ENCODE measurements at places on chromosomes 7 and 10.

GRCh38 chr7:38448584-38449234, 175.3 kb upstream of the TARP start:
- no peak for DNase-seq

DNA sequence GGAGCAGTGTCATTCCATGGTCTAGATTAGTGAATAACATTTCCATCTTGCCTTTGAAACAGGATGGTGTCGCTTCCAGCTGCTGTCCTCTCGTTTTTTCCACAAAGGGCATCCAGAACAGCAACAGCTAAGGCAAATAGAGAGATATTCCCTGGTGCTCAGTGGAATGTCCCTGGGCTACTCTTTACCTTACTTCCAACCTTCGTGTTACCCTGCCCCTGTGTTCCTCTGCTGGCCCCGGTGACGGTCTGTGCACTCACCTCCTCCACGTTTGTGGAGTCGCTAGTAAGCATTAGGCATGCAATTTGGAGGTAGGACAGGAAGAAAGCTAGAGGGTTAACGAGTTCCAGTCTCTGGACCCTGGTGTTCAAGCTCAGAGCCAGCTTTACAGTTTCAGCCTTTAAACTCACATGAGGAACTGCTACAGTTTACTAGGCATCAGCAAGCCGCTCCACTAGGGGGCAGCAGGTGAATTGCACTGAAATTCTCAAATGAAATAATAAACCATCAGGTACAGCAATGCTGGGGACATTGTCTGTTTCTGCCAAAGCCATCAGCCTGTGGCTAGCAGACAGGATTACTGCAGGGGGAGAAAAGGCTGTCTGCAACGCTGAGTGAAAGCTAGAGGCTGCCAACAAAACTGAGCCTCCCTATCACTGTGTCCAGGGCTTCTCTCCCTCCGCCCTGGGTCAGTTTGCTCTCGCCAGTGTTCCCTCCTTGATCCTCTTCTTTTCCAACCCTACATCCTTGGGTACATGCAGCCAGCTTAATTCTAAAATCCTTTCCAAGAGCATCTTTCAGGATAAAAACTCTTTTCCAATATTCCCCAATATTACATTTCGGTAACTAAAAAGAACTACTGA, 9.0 kb downstream of the MRPL32 start:
- peak; percentile 68 for DNase-seq

- DNase-seq: peak; percentile 31
These were observed 581 bp downstream of the PTPRZ1 start for GRCh38 chr7:121873289-121874194.

DNA sequence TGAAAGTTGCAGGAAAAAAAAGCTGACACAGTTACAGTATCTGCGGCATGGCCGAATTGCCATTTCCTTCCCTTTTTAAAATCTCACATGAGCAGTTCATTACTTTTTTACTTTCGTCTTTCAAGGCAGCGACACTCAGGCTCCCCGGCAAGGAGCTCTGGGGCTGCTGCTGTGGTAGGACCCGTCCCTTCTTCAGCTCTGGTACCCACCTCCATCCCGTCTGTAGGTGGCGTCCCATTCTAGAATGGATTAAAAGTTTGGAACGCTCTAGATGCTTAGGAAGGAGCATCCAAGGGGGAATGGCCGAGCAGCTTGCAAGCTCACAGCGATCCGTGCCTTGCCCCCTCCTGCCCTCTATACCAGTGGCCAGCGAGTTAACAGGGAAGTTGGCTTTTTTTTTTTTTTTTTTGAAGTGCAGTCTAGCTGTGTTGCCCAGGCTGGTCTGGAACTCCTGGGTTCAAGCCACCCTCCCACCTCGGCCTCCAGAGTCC, 22.8 kb upstream of the TTYH3 start:
- DNase-seq: peak; percentile 52

GRCh38 chr7:81236560-81236959, 317.7 kb upstream of the SEMA3C start:
- no peak for DNase-seq

DNA sequence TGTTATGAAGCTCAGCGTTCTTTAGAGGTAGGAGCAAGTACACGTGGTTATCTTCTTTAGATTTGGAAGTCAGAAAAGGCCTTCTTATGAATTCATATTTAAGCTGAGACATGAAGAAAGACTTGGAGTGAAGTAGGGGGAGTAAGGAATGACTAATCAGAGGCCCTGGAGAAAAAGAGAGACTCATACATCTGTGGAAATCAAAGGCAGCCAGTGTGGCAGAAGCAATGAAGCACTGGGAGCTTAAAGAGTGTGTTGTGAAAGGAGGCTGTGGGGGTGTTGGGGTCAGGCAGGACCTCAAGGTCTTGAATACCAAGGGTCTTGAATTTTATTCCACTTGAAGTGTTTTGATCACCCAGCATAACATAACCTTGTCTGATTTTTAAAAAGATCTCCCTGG, 35.7 kb upstream of the FGL2 start:
- DNase-seq: no peak

DNA sequence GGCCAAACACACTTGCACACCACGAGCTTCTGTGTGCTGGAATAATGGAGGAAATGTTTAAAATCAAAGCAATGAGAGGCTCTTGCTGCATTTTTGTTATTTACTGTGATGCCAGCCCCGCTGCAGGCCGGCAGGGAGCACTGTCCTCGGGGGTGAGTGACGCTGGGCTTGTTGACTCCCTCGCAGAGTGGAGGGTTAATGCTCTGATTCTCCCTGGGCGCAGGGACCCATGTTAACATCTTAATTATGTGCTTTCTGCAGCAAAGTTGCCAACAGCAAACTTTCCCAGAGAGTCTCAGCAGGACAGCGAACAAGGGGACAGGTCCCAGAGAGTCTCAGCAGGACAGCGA, 22.9 kb downstream of the SCART1 start:
- DNase-seq: peak; percentile 31

GRCh38 chr10:116538456-116538855, 7.3 kb upstream of the PNLIP start:
- DNase-seq: no peak

- no peak for DNase-seq
These were observed 20.8 kb upstream of the OR2A5 start for GRCh38 chr7:144027974-144028373.

DNA sequence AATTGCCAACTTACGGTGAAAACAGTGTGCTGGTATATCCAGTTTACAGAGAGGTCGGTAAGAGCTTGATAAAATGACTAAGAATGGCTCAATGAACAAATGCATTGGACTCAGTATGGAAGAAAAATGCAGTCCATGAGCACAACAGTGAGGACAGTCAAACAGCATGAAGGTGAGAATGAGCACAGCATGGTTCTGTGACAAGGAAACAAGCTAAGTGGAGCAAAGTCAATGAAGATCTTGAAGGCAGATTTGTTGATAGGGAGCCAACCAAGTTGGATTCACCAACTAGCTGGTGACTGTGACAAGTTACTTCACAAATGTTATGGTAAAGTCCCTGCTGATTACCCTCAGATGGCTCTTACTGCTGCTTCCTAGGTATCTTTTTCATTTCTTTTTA, 75.9 kb downstream of the SHOC2 start:
- DNase-seq: no peak

DNA sequence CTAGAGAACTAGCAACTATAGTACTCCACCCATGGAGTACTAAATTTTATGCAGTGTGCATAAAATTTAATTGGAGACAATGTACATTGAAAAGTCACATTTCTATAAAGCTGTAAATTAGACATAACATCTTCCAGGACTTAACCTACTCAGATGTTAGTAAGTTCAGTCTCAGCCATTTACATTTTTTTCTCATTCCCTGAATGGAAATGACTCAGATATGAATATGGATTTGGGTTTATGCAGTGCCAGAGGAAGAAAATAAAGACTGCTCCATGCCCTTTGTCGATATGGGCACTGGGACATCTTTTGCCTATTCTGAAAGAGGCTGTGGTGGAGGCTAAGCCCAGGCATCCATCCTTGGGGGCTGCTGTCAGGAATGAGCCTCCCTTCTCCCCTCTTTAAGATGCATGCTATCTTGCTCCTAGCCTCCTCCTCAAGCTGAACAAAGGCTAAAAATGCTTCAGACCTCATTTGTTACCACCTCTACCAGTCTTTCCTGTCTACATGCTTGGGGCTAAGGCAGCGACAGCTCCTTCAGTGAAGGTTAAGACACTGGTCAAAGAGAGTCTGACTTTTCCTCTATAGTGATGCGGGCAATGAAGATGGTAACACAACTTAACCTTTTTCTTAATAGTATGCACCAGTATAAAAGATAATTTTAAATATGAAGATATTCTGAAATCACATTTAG, 486.8 kb upstream of the ANKRD30A start:
- no peak for DNase-seq

DNA sequence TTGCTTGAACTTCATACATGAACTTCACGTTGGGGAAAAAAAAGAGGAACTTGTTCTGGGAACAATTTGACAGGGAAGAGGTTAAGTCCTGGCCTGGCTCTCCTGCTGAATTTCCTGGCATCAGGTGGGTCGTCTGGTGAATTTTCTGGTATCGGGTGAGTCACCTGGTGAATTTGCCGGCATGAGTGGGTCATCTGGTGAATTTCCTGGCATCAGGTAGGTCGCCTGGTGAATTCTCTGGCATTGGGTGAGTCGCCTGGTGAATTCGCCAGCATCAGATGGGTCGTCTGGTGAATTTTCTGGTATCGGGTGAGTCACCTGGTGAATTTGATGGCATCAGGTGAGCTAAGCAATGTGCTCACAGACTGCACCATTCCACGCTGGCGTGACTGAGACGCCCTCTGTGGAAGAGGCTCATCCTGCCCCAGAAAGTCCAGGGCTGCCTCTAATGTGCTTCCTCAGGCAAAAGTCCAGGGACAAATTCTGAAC, 255.4 kb downstream of the TCERG1L start:
- DNase-seq: no peak

DNA sequence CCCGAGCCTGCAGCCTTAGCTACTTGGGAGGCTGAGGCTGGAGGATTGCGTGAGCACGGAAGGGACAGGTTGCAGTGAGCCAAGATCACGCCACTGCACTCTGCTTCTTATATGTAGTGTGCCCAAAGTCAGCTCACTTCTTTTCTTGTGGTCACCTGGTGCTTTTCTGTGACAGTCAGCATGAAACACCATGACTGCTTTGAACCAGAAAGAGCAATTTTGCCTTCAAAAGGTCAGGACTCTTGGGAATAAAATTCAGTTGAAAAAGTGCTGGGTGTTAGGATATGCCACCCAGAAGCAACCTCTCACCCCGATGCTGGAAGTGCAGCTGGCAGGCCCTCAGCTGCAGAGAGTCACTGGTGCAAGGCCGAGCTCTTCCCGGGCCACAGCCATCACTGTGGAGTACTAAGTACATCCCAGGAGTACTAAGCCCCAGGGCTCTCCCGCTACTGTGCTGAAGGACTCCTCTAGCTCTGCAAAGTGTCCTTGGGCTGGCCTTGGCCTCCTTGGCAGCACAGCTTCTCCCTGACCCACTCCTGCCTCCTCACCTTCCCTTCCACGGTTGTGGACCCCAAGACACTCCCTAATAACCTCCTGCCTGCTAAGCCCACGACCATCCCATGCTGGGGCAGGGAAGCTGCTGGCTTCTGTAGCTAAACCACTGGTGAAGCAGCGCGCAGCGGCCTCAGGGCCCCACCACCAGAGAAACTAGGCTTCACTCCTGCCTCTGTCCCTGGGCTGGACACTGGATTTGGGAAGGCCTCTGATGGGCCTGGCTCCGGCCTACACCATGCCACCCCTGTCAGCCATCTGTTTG, 17.6 kb upstream of the GDI2 start:
- no peak for DNase-seq

GRCh38 chr7:75808106-75808505, 5.5 kb downstream of the CCL24 start:
- no peak for DNase-seq

GRCh38 chr10:29784175-29784773, 149.5 kb upstream of the SVIL start:
- peak; percentile 16 for DNase-seq

DNA sequence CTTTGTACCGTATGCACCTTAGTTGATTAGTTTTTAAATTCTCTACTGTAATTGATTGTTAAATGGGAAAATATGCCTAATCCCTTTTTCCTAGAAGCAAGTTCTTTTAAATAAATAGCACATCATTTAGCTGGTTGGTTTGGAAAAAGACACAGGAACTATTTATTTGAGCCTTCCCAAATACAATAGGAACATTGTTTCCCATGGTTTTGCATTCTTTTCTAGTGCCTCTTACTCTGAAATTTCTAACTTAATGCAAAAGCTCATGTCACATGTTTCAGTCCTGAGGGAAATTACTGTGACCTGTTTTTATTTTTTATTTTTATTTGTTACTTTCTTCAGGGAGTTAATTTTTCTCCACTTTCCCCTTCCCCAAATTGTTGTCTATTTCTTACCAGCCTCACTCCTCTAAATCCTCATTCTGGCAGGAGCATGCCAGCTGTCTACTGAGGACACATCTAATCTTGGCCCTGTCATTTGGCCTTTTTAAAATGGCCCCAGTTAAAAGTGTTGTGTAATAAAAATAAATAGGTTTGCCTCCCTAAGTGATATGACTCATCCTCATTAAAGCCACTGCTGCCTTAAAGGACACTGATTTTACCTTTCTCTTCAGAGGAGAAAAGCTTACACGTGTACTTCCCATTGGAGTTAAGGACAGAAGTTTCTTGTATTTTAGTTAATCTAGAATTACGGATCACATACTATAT, 94.5 kb downstream of the PPP1R3A start:
- DNase-seq: peak; percentile 7

All from HEK293T (cell line).